Fibroblast of the conjunctiva (primary cell): ENCODE measurements at places on chromosomes 7 and 10.

DNA sequence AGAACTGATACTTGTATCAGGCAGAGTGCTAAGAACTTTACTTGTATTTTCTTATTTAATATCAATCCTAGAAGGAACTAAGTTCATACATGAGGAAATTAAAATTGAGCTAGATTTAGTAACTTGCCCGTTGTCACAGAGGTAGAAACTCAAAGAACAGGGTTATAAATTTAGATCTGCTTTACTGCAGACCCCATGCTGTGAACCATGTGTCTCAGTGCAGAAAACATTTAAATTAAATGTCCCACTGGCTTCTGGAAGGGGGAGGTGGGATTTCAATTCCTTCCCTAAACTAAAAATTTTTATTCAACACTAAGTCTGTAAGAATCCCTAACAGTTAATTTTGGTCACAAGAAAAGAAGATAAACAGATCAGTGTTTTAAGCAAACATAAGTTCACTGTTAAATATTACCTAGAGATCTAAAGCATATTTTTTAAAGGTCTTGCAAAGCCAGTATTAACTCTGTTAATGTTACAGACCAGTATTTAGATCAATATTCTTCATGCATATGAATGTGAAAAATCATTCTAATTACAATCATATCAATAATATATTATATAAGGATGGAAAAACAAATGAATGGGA, 23.1 kb downstream of the WASL start:
- DNase-seq = no peak

DNA sequence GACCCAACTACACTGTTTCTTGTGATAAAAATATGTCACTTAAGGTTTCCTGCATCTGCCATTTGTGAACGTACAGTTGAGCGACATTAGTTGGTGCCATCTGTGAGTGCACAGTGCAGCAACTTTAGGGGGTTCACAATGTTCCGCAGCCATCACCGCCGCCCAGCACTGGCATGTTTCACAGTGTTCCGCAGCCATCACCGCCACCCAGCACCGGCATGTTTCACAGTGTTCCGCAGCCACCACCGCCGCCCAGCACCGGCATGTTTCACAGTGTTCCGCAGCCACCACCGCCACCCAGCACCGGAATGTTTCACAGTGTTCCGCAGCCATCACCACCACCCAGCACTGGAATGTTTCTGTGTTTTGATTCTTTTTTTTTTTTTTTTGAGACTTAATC, 83.0 kb downstream of the MGMT start:
- DNase-seq = no peak

GRCh38 chr7:107972075-107972482, 30.9 kb downstream of the LAMB1 start:
- DNase-seq = peak; percentile 96

DNA sequence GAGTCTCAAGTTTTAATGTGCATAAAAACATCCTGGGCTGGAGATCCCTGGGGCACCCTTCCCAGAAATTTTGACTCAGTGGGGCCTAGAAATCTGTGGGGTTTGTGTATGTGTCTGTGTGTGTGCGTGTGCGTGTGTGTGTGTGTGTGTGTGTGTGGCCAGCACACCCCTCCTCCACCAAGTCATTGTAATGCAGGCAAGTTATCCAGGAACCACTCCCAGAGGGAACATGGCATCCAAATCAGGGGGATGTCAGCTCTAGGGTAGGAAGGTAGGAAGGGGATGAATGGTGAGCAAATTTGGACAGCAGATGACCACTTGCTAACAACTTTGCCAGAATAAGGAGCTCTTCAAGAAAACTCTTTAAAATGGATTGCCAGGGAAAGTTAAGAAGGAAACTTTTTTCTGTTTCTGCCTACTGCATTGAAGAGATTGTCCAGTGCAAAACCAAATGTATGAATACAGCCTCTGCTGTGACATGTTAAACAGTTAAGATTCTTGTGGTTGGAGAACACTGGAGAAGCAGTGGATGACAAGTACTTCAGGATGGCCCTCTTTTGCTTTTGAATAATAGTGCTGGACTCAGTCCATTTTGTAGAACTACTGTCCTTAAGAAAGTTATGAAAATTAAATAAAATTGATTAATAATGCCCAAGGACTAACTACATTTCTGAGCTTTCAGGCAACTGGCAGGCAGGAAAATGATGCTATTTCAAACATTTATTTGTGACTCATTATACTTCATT, 12.3 kb downstream of the STAMBPL1 start:
- no peak for DNase-seq

DNA sequence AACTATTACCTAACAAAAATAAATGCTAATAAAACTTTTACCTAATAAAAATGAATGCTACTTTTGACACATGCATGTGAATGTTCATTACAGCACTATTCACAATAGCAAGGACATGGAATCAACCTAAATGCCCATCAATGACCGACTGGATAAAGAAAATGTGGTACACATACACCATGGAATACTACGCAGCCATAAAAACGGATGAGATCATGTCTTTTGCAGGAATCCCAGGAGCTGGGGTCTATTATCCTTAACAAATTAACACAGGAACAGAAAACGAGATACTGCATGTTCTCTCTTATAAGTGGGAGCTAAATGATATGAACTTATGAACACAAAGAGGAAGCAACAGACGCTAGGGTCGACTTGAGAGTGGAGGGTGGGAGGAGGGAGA, 88.1 kb upstream of the FAM204A start:
- no peak for DNase-seq

DNA sequence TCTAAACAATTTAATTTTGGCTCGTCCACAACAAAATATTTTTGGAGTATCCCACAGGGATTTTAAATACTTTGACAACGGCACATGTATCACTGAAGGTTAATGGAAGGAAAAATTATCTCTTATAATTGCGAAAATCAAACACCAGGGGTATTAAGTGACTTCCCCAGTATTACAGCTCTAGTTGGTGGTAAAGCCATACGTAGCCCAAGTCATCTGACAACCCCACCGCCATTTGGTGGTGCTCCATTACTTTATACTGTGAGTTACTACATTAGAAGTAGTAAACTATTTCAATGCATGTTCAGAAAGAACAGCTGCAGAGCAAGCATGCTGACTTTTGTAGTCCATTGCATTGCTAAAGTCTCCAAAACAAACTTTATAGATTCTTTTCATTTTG, 179.7 kb downstream of the HGF start:
- DNase-seq = no peak

- DNase-seq = no peak
Observed at GRCh38 chr7:125516194-125516593, 586.6 kb upstream of the POT1 start.

- no peak for DNase-seq
Observed at GRCh38 chr7:105149827-105150226, 135.8 kb downstream of the KMT2E start.

DNA sequence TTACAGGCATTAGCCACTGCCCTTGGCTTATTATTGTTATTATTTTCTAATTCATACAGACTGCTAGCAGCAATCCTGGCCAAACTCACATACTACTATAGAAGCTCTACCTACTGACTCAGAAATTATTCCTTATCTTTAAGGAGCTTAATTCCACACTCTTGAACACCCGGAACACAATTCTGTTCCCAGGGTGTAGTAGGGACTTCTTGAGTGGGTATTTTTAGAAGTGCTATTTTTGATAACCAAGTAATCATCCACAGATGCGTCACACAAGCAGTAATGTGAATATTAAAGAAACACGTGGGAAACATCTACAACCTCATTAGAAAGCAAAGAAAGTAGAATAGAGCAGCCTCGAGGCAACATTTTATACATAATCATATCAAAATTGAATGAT, 149.2 kb downstream of the PTEN start:
- DNase-seq = no peak

GRCh38 chr10:123150986-123151736, 3.0 kb upstream of the BUB3 start:
- DNase-seq = no peak

DNA sequence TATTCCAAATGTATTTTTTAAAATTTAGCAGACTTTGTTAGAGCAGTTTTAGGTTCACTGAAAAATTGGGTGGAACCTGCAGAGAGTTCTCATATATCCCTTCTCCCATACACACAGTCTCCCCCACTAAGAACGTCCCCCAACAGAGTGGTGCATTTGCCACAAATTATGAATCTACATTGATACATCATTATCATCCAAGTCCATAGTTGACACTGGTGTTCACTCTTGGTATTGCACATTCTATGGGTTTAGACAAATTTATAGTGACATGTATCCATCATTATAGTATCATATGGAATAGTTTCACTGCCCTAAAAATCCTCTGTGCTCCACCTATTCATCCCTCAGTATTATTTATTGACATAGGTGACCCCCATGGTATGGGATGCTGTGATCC, 97.3 kb upstream of the AFAP1L2 start:
- DNase-seq = no peak

- DNase-seq = no peak
Observed at GRCh38 chr7:157440346-157441022, 103.7 kb downstream of the DNAJB6 start.

DNA sequence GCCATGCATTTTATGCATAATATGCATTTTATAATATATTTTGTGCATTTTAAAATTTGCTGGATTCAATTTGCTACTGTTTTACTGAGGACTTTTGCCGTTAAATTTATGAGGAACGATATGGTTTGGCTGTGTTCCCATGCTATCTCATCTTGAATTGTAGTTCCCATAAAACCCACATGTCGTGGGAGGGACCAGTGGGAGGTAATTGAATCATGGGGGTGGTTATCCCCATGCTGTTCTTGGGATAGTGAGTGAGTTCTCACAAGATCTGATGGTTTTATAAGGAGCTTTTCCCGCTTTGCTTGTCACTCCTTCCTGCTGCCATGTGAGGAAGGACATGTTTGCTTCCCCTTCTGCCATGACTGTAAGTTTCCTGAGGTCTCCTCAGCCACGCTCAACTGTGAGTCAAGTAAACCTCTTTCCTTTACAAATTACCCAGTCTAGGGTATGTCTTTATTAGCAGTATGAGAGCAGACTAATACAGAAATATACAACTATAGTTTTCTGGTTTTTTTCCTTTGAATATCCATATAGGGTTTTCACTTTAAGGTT, 201.4 kb upstream of the SH2B2 start:
- DNase-seq = no peak

GRCh38 chr7:26937306-26937705, 72.9 kb upstream of the SKAP2 start:
- DNase-seq = peak; percentile 17

DNA sequence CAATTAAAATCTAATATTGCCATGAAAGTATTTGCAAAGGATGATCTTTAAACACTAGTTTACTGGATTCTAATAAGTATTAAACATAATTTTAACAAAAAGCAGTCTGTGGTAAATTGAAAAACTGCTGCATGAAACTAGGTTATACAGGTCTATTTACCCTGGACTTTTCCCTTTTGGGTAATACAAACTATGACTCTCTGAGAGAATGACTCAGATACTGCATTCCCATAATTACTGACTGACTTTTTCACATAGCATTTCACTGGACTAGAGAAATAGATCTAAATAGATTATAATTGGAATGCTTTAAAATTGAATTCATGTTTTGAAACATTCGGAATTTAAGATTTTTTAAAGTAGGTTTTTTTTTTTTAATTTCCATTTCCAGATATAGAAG, 395.7 kb downstream of the THSD7A start:
- DNase-seq = no peak

- DNase-seq = no peak
Observed at GRCh38 chr10:118523775-118524174, 71.7 kb downstream of the PRLHR start.

DNA sequence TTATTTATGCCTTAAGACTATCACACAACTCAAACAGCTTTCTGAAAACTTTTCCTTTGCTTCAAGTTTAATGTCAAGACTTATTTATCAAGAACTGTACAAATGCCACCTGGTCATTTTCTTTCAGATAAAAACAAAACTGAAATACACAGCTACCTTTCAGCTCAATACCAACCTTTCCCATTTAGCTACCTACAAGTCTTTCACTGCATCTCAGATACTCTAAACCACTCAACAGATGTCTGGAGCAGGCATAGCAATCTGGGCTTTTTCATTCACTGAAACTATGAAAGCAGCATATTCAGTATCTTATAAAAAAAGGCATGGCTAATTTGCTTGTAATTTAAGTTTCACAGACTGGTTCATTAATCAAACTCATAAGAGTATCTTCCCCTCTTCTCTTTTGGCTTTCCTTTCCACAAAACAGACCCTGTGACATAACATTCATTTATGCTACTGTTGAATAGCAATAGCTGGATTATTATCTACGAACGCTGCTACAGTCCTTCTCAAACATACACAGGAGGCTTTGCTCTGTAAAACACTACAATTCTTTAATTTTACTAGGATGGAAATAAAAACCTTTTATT, 8.2 kb downstream of the TRA2A start:
- no peak for DNase-seq

- no peak for DNase-seq
Observed at GRCh38 chr10:98420786-98421185, 5.8 kb upstream of the PYROXD2 start.

DNA sequence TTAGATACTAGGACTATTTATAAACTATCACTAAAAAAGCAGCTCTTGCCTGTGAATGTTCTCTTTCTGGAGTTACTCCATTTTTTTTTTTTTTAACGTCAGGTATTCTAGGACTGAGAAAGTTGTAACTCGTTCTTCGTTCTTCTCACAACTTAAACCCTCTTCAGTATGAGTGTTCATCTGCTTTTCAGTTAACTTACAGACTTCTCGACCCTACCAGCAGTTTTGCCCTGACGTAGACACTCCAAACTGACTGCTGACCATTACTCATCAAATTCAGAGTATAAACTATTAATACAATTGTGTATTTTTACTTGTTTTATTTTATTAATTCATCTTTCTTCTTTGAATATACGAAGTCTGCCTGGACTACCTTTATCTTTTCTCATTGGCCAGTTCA, 353.1 kb downstream of the GPR37 start:
- DNase-seq = no peak

DNA sequence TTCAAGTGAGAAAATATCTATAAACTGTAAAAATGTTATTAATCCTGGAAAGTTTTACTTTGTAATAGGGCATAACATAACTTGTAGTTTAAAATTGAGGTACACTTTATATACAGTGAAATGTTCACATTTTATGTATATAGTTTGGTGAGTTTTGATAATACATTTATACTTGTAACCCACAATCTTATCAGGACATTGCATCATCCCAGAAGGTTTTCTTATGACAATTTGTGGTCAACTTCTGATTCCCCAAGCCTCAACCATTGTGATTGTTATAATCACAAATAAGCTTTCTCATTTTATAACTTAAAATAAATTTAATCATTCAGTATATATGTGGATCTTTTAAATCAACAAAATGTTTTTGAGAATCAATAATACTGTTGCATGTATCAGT, 151.1 kb downstream of the TFPI2 start:
- no peak for DNase-seq
